ENCODE measurements at places on chromosomes 3 and 15. TPM values are rescaled to one million over a fixed set of nuclear protein-coding genes. Genes with fewer than 3 reads are reported as not detected.

The CLK3 gene
- 43.5 TPM for total RNA-seq

The DHFR2 gene
- total RNA-seq: 2.2 TPM

The RETNLB gene
- total RNA-seq: not detected

The AADAC gene
- total RNA-seq: not detected

The MLF1 gene
- total RNA-seq: 48.9 TPM

The CD276 gene
- 156 TPM for total RNA-seq

The GP9 gene
- not detected for total RNA-seq

DNA sequence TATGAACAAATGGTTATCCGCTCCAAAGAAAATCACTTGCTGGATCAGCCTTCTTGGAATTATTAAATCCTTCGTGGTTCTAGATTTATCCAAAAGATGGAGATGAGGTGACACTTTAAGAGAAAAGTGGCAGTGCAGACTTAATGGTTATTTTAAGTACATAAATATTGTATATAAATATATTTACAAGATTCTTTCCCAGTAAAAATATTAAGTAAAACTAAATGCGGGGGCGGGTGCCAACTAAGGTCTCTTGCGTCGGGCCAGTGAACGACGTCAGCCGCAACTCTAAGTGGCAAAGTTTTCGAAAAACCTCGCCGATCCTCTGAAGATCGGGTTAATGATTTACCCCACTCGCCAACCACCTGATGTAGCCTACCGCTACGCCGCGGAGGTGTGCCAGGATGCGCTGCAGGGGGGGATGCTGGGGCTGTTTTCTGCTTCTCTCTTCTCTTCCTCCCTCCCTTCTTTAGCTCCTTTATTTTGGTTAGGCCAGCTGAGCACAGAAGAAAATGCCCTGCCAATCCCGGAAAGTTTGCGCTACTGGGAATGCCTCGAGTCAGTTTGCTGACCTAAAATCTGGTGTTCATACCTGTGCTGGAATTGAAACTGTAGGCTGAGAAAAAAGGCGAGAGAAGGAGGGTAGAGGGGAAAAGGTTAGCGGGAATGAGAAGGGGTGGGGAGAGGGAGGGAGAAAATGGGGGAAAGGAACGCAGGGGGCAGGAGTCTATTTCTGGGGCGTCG is 7.6 kb upstream of the FOXB1 start:
- no peak overlapping the region for H3K27ac ChIP-seq
- H3K4me1 ChIP-seq: peaks cover 35% of the 10 kb centered on the region
- peak overlapping the region; percentile 31 for H3K4me3 ChIP-seq
- DNase-seq: no peak

DNA sequence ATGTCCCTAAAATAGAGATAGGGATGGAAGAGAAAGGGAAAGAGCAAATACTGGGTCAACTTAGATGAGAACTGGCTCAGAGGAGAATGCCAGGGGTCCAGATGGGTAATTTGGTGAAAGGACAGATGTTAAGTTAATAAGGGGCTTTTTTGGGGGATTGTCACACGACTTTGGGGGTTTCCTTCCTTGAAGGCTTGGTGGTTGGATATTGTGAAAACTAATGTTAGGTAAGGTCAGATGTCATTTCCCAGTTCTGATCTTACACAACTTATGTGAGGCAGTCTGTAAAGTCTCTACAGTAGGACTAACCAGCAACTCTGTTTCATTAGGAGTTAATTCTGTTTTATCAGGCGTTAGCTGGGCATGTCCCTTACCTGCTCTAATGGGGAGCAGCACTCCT is 231.1 kb downstream of the NR2F2 start:
- no peak overlapping the region for H3K27ac ChIP-seq
- H3K27me3 ChIP-seq: no peaks in the 10 kb centered on the region
- H3K36me3 ChIP-seq: no peaks in the 10 kb centered on the region

DNA sequence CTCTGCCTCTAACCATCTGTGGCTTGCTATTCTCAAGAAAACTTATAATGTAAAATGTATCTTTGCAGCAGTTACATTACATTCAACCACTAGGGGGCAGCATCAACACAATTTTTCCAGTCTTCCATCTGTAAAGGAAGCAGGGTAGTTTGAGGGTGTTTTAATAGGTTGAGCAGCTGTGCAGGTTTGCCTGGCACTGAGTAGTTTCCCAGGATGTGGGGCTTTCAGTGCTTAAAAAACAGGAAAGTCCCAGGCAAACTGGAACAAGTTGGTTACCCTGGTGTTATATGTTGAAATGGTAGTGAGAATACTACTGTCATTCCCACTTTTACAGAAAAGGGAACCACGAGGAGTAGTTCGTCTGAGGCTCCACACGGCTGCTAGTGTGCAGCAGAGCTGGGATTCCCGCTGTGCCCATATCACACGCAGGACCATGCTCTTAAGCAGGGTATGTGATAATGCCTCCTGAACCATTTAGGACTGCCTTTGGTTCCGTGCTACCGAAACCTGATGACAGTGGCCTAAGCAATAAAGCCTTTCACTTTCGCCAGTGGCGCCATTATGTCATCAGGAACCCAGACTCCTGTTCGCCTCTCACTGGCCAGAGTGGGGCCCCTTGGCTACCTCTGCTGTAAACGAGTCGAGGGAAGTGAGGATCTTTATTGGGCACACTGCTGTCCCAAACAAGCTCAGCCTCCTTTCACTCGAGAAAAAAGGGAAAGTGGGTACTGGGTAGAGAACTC is 64.7 kb upstream of the ZBTB38 start:
- H3K4me3 ChIP-seq: no peak overlapping the region
- DNase-seq: no peak
- H3K4me1 ChIP-seq: no peaks in the 10 kb centered on the region
- H3K27ac ChIP-seq: no peak overlapping the region
- H3K36me3 ChIP-seq: no peaks in the 10 kb centered on the region
- peaks cover 7% of the 10 kb centered on the region for H3K27me3 ChIP-seq

GRCh38 chr15:38084289-38084688 is 149.8 kb downstream of the TMCO5A start:
- no peak for DNase-seq
- no peaks in the 10 kb centered on the region for H3K4me1 ChIP-seq
- no peaks in the 10 kb centered on the region for H3K36me3 ChIP-seq

- no peak for DNase-seq
- H3K36me3 ChIP-seq: no peaks in the 10 kb centered on the region
- H3K4me1 ChIP-seq: no peaks in the 10 kb centered on the region
- no peak overlapping the region for H3K4me3 ChIP-seq
- H3K27ac ChIP-seq: no peak overlapping the region
Measured at GRCh38 chr3:28171962-28172361, 69.5 kb upstream of the CMC1 start.

DNA sequence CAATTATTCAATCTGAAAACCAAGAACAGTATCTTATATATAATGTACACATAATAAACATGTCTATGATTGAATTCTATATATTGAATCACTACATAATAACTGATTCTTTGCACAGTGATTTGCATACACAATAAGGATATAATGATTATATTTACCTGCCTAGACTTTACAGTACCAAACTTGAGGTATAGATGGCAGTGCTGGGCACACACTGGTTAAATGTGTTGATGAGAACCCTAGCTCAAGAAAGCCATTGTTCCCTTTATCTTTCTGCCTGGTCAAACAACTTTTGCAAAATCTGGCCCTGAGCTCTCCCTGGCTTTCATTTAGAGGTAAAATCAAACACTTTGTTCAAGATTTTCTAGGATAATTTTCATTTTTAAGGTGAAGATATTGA is 697.7 kb downstream of the TUSC7 start:
- H3K27ac ChIP-seq: no peak overlapping the region
- peaks cover under 1% of the 10 kb centered on the region for H3K27me3 ChIP-seq
- H3K36me3 ChIP-seq: no peaks in the 10 kb centered on the region

GRCh38 chr3:129001806-129002572 is 885 bp downstream of the EFCC1 start:
- no peak for DNase-seq
- no peaks in the 10 kb centered on the region for H3K36me3 ChIP-seq
- peaks cover 69% of the 10 kb centered on the region for H3K27me3 ChIP-seq
- peaks cover 7% of the 10 kb centered on the region for H3K4me1 ChIP-seq

- no peaks in the 10 kb centered on the region for H3K36me3 ChIP-seq
- H3K4me1 ChIP-seq: peaks cover 31% of the 10 kb centered on the region
- DNase-seq: no peak
- H3K27ac ChIP-seq: no peak overlapping the region
- peaks cover 28% of the 10 kb centered on the region for H3K27me3 ChIP-seq
- H3K4me3 ChIP-seq: peak overlapping the region; percentile 70
Measured at GRCh38 chr15:40436892-40437751, 3.6 kb upstream of the BAHD1 start.

DNA sequence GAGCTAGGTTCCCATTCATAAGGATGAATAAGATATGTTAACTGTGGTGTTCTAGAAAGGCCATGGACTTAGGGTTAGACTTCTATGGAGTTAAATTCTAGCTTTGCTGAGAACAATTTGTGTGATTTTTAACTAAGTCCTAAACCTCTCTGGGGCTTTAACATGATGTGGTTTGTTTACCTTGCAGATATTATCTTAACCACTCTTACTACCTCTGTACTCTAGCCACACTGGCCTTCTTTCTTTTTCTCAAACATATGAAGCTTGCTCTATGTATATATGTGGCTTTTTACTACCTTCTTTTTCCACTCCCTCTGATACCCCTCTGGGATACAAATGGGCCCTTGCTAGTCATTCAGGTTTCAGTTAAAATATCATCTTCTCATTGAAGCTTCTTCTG is 108.4 kb downstream of the ZNF609 start:
- no peaks in the 10 kb centered on the region for H3K36me3 ChIP-seq
- no peaks in the 10 kb centered on the region for H3K27me3 ChIP-seq
- DNase-seq: no peak
- no peaks in the 10 kb centered on the region for H3K4me1 ChIP-seq

DNA sequence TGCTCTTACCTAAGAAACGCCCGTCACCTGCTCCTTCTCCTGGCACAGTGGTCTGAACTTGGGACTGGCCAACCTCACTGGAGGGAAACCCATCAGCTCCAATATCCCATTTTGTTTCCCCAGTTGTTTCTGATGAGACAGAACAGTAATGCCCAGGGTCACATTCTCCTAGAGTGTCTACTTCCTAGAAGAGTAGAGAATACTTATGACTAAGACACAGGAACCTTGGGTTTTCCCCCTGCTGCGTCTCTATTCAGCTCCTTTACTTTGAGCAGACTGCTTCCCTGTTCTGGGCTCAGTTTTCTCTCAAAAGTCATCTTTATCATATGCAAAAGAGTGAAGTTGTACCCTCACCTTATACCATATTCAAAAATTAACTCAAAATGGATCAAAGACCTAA is 79.4 kb downstream of the POLR2M start:
- H3K27me3 ChIP-seq: no peaks in the 10 kb centered on the region
- H3K4me3 ChIP-seq: no peak overlapping the region
- no peaks in the 10 kb centered on the region for H3K4me1 ChIP-seq
- H3K27ac ChIP-seq: no peak overlapping the region
- DNase-seq: no peak

DNA sequence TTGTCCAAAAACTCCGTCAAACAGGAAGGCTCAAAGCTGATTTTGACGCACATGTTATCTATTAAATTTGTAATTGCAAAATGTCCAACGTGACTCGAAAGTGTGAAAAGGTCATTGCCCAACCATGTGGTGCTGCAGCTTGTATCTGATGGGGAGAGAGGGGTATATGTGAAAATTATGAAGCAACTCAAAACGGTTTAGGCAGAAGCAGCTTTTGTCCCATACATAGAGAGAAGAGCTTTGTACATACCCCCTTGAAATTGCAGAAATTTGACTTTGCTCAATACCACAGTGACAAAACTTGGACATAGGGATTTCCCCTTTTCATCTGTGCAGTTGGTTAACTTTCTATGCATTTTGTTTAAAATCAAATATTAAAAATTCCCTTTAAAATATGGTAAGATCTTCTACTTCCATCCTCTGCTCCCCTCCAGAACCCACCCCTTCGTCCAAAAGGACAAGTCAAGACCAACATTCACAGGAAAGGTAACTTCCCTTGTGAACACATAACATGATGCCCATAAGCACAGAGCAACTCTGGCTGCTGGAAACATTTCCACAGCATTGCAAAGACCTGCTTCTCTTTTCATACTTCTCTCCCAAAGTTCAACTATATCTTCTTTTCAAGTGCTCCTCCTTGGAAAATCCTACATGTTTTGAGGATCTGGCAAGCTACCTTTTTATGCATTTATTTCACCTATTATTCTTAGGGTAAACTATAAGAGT is 253.7 kb upstream of the THBS1 start:
- H3K27me3 ChIP-seq: no peaks in the 10 kb centered on the region

DNA sequence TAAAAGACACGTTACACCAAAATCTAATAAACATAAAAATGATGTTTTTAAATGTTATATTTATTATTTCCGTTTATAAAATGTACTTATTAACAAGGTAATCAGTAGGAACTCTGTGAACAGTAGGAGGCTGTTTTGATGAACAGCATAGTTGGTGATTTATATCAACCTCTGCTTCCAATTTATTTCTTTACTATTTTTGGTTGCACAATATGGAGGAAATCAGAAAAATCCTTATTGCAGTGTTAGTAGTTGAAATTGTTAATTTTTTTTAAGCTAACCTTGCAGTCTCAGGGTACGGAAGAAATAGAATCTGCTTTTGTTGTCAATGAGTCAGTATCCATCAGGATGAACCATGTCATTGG is 5.0 kb upstream of the SNX22 start:
- no peaks in the 10 kb centered on the region for H3K27me3 ChIP-seq
- DNase-seq: no peak
- no peak overlapping the region for H3K27ac ChIP-seq
- no peak overlapping the region for H3K4me3 ChIP-seq
- H3K4me1 ChIP-seq: peaks cover 1% of the 10 kb centered on the region

DNA sequence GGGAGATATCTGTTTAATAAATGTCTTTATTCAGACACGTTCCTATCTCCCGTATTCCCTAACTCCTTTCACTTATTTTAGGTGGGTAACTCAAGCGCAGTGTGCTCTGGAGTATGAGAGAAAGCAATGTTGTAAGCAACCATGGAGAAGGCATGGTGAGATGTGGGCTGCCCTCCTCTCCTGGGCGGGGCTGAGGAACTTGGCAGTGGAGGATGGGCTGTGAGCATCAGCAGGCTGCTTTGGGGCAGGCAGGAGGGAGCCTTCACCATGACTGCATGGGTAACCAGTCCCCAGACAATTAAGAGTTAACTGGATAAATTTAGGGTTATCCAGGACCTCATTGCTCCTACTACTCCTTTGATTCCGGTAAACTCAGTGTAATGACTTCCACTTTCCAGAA is 126.1 kb downstream of the RORA start:
- H3K4me3 ChIP-seq: no peak overlapping the region
- H3K27me3 ChIP-seq: no peaks in the 10 kb centered on the region
- H3K27ac ChIP-seq: no peak overlapping the region
- no peaks in the 10 kb centered on the region for H3K36me3 ChIP-seq
- DNase-seq: no peak
- 0 out of 2 replicates have a peak, but pooled peaks cover 3% of the 10 kb centered on the region for H3K4me1 ChIP-seq

GRCh38 chr3:95333826-95334225 is 1271.0 kb downstream of the NSUN3 start:
- H3K4me1 ChIP-seq: no peaks in the 10 kb centered on the region
- no peaks in the 10 kb centered on the region for H3K36me3 ChIP-seq
- H3K27ac ChIP-seq: no peak overlapping the region
- no peak for DNase-seq
- no peak overlapping the region for H3K4me3 ChIP-seq
- H3K27me3 ChIP-seq: no peaks in the 10 kb centered on the region

DNA sequence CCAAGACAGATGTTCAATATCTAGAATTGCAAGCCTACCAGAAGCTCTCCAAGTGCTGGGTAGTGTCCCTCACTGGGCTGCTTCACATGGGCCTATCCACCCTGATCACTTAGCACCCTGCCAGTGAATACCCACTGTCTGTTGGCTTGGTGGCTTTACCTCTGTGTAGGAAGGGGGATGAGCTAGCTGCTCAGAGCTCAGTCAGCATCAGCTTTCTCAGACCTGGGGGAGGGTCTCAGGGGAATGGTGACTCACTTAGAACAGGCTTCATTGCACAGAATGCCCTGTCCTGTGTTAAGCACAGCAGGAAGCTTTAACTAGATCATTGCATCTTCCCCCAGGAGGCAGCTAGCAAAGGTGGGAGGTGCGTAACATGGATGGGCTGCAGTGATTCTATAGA is 209.8 kb downstream of the PDCD6IP start:
- no peak overlapping the region for H3K4me3 ChIP-seq
- DNase-seq: no peak
- H3K27me3 ChIP-seq: no peaks in the 10 kb centered on the region
- no peak overlapping the region for H3K27ac ChIP-seq
